Tibial artery (tissue), 4 donors: ENCODE measurements at places on chromosomes 6 and 20.
A peak's percentile ranks its signal among the peaks of the same experiment; 100 is the strongest.

DNA sequence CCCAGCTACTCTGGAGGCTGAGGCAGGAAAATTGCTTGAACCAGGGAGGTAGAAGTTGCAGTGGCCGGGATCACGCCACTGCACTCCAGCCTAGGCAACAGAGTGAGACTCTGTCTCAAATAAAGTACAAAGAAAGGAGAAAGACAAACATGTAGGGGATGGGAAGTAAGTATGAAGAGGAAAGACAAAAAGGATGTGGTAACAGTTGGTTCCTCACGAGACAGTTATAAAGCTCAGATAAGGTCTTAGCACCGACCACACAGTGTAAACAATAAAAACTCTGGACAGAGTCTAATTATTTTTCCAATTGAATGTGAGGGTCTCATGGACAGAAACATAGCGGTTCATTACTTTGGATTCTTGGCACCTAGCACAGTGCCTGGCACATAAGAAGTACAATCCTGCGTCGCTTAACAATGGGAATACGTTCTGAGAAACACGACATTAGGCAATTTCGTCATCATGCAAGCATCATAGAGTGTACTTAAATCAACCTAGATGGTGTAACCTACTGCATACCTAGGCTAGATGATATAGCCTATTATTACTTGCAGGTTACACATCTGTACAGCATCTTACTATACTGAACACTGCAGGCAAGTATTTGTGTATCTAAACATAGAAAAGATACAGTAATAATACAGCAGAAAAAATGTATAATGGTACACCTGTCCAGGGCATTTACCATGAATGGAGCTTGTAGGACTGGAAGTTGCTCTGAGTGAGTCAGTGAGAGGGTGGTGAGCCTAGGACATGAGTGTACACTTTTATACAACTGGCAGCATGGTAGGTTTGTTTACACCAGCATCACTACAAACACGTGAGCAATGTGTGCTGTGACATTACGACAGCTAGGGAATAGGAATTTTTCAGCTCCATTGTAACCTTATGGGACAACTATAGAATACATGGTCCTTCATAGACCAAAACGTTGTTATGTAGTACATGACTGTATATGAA, 38.2 kb downstream of the MBOAT1 start:
- H3K27me3 ChIP-seq, result no peaks in the 10 kb centered on the region
- H3K4me1 ChIP-seq, result peaks cover 13% of the 10 kb centered on the region
- H3K27ac ChIP-seq, result no peak overlapping the region
- no peaks in the 10 kb centered on the region for H3K36me3 ChIP-seq

- H3K36me3 ChIP-seq, result no peaks in the 10 kb centered on the region
- peaks cover 18% of the 10 kb centered on the region for H3K4me1 ChIP-seq
- H3K4me3 ChIP-seq, result peak overlapping the region; percentile 51
- H3K27me3 ChIP-seq, result no peaks in the 10 kb centered on the region
Observed at GRCh38 chr6:105994591-105995390, 91.3 kb upstream of the PRDM1 start.

DNA sequence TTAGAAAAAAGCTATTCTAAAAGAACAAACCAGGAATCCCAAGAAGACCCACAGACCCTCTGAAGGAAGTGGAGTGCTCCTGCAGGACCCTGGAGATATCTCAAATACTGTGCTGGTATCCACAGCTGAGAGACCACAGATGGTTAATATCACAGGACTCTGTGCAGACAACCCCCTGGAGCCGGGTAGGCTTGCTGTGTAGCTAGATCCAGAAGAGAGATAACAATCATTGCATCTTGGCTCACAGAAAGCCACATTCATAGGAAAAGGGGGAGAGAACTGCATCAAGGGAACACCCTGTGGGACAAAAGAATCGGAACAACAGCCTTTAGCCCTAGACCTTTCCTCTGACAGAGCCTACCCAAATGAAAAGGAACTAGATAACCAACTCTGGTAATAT, 689.5 kb downstream of the PHF3 start:
- no peaks in the 10 kb centered on the region for H3K36me3 ChIP-seq
- H3K27ac ChIP-seq, result no peak overlapping the region
- no peak for DNase-seq

DNA sequence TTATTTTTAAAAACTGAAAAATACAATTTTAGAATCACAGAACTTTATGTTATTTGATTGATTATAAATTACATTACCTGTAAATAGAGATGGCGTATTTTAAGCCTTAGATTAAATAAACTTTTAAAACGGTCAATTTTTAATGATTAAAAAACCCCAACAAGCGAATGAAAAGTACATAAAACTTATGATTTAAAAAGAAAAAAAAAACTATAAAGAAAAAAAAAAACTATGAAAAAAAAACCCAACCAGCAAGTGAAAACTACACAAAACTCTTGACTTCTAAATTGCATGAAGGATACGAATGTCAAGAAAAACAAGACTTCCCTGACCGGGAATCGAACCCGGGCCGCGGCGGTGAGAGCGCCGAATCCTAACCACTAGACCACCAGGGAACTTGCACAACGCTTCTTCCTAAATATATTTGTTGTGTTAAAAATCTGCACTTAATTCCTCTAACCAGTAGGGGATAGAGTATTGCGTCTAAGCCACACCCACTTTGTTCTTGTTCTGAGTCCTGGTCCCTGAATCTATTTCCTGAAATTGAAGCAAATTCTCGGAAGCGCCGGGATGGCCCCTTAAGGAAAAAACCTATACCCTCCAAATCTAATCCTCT, 10.7 kb upstream of the NCOA7 start:
- no peaks in the 10 kb centered on the region for H3K36me3 ChIP-seq
- DNase-seq, result peak; percentile 84
- H3K4me1 ChIP-seq, result peaks cover 6% of the 10 kb centered on the region
- H3K27me3 ChIP-seq, result no peaks in the 10 kb centered on the region
- H3K27ac ChIP-seq, result peak overlapping the region; percentile 95

DNA sequence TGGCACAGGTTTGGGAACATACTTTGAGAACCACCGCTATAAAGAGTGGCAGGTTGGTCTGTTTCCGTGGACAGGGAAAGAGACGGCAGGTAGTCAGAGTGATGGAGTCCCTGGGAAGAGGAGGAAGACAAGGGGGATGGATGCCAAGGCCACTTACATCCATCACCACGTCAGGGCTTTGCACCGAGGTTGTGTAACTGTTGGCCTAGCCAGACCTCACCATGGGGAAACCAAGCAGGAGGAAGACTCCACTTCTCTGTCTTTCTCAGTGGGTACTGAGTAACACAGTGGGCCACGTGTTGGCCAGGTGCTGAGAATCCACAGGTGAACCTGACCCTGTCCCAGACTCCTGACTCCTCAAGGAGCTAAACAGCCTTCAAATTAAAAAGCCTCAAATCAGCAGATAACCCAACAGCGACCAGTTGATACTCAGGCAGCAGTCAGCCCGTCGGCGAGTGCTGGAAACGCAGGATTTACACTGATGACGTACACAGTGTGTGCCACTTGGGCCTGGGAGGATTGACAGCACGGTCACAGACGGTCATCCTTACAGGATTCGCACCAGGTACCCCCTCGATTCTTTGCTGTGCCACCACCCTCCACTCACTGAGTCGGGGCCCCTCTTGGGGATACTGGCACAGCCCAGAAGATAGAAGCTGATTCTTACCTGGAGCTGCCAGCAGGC, 134.6 kb upstream of the SNX9 start:
- no peak overlapping the region for H3K27ac ChIP-seq
- no peak for DNase-seq
- H3K36me3 ChIP-seq, result no peaks in the 10 kb centered on the region
- no peak overlapping the region for H3K4me3 ChIP-seq
- H3K27me3 ChIP-seq, result no peaks in the 10 kb centered on the region

DNA sequence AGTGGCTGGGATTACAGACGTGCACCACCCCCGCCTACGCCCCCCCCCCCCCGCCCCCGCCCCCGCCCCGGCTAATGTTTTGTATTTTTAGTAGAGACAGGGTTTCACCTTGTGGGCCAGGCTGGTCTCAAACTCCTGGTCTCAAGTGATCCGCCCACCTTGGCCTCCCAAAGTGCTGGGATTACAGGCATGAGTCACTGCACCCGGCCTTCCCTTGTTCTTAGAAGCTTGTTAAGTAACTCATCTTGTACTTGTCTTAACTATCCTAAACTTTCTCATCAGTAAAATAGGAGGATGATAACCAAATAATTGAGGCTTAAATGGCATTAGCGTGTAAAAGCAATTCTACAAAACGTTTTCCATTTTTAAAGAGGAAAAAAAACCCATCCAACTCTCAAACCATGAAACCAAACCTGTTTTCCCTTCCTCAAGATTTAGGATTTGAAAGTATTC, 4.2 kb downstream of the CDYL start:
- no peak overlapping the region for H3K27ac ChIP-seq
- no peaks in the 10 kb centered on the region for H3K36me3 ChIP-seq
- H3K4me1 ChIP-seq, result peaks cover 17% of the 10 kb centered on the region

DNA sequence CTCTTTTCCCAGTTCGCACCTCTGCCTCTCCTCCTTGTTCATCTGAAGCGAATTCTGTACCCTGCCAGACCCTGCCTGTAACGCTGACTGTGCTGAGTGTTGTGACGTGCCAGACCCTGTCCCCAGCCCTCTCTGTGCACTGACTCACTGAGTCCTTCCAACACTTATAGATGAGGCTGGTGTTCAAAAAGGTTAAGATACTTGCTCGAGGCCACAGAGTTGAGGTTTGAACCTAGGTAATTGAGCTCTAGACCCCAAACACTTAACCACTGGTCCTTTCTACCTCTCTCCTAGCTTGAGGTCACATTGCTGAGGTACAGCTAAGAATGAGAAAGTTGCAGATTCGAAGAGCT, 45.7 kb upstream of the NEDD9 start:
- no peaks in the 10 kb centered on the region for H3K27me3 ChIP-seq
- H3K27ac ChIP-seq, result no peak overlapping the region
- no peaks in the 10 kb centered on the region for H3K36me3 ChIP-seq
- DNase-seq, result no peak

DNA sequence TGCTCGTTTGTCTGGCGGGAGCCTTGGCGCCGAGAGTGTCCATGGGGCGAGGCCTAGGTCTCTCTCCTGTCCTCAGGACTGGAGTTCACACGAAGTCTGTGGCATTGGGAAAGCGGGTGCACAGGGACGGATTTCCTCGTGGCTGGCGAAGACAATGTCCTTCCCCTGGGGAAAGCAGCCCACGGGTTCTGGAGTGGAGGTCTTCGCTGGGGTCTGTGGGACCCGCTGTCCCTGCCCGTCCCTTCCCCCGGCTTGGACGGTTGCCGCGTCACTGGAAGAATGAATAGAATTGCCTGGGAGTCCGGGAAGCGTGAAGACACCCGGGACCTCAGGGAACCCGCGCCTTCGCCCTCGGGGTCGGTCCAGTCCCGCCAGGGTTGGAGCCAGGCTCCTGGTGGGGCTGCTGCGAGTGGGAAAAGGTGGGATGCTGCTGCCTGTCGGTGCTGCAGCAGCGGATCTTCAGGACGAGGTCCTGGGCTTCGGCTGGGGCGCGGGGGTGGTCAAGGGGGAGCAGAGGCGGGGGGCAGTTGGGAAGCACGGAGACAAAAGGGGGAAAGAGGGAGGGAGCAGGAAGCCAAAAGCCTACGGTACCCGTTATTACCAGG, 441.8 kb upstream of the DEFB115 start:
- no peaks in the 10 kb centered on the region for H3K4me1 ChIP-seq
- H3K4me3 ChIP-seq, result no peak overlapping the region
- no peaks in the 10 kb centered on the region for H3K27me3 ChIP-seq
- DNase-seq, result no peak

- no peaks in the 10 kb centered on the region for H3K36me3 ChIP-seq
- no peak overlapping the region for H3K4me3 ChIP-seq
- DNase-seq, result no peak
- no peaks in the 10 kb centered on the region for H3K27me3 ChIP-seq
- H3K27ac ChIP-seq, result no peak overlapping the region
Observed at GRCh38 chr6:139099984-139100383, 34.9 kb upstream of the HECA start.

DNA sequence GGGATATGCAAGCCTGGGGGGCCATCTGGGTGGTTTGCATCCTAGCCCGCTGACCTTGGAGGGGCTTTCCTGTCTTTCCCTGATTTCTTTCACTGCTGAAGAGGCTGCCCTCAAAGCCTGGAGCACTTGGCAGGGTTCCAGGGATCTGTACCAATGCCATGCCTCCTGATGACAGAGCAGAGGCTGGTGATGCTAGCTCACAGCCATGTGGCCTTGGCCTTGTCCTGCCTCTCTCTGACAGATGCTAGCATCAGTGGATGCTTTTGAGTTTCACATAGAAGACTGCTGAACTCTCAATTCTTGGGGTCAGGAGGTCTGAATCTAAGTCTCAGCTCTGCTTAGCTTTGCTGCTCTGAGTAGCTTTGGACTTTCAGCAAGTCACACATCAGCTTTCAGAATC, 21.9 kb upstream of the RREB1 start:
- no peaks in the 10 kb centered on the region for H3K4me1 ChIP-seq
- no peaks in the 10 kb centered on the region for H3K27me3 ChIP-seq
- peak; percentile 45 for DNase-seq
- no peak overlapping the region for H3K27ac ChIP-seq
- H3K4me3 ChIP-seq, result no peak overlapping the region

- no peaks in the 10 kb centered on the region for H3K27me3 ChIP-seq
- H3K4me1 ChIP-seq, result peaks cover 50% of the 10 kb centered on the region
- DNase-seq, result no peak
Observed at GRCh38 chr6:158175111-158175510, 7.0 kb downstream of the GTF2H5 start.

- H3K36me3 ChIP-seq, result no peaks in the 10 kb centered on the region
- no peak overlapping the region for H3K4me3 ChIP-seq
- H3K27me3 ChIP-seq, result no peaks in the 10 kb centered on the region
- no peak for DNase-seq
Observed at GRCh38 chr6:21199262-21199661, 394.3 kb upstream of the SOX4 start.
